Activated CD4-positive, alpha-beta T cell treated with anti-CD3 and anti-CD28 coated beads for 24 hours (primary cell): ENCODE measurements at places on chromosomes 11 and 22.

GRCh38 chr22:40450616-40451015, 80.2 kb downstream of the SGSM3 start:
- DNase-seq: no peak

GRCh38 chr11:108536783-108537182, 38.6 kb upstream of the POGLUT3 start:
- no peak for DNase-seq

DNA sequence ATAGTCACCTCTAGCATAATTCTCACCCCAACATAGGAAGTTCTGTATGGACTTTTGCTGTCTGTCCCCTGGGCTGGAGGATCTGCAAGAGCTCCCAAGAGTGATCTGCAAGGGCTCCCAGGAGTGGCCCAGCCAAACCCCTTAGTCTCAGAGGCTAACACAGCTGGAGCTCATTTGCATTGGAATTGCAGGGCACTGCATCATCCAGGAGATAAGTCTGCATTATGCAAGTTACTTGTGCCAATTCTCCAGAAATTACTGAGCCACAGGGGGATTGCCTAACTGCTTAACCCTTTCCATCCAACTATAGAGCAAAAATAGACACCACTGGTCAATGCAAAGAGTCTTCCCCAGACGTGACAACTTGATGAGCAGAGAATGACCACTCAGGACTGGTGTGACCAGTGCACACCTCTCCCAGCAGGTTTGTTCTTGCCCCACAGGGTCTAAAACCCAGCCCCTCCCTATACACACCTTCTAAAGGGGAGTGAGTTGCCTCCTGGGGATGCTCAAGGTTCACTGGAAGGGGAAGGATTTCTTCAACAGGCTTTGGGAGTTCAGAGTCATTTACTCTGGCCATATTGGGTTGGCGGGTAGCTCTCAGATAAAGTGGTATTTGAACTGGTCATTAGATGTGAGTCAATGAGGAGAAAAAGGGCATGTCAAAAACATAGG, 38.4 kb downstream of the POU2AF3 start:
- DNase-seq: no peak

DNA sequence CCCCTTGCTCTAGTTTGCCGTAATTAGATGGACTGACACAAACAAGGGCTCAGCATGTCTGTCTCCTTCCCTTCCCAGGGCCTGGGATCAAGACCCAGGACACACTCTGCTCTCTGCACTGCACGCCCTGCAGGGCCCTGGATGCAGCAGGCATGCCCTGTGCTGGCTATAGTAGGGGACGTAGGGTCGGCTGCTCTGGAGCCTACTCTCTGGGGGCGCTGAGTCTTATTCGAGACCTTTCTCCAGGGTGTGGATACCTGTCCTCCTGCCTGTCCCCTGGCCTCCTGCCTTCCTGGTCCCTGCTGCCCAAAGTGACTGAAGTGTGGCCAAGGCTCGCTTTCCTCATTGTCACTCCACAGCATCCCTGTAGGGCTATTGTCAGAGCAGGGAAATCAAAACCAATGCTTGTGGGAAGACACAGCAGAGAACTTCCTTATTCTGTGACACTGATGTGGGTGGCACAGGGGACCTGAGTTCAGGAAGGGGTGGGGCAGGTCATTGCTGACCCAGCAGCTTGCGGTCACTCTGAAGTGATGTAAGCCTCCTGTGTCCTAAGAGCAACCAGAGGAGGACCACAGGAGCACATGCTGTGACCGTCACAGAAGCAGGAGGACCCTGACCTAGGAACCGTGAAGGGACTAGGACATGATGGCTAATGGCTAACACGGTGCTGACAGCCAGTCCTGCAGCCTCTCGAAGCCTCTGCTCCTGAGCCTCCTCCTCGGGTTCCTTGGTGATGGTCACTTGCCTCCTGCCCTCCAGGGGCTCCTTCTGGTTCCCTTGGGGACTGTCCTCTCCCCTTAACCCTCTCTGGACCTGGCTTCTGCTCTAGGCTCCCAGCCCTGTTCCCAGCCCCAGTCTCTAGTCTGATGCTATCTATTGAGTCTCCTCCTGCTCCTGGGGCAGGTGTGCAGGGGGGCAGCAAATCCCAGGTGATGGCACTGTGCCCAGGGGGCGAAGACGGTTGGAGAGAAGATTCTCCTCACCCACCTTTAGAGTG, 10.3 kb downstream of the APOBEC3A start:
- DNase-seq: no peak

GRCh38 chr11:17547051-17547577, at the start of gene OTOG:
Gene OTOG, plus strand, starts transcription at chr11:17547259. Its CDS starts 114 bp downstream, at chr11:17547373.
- no peak for DNase-seq

- no peak for DNase-seq
Observed at GRCh38 chr11:104222464-104222863, 58.5 kb upstream of the PDGFD start.

DNA sequence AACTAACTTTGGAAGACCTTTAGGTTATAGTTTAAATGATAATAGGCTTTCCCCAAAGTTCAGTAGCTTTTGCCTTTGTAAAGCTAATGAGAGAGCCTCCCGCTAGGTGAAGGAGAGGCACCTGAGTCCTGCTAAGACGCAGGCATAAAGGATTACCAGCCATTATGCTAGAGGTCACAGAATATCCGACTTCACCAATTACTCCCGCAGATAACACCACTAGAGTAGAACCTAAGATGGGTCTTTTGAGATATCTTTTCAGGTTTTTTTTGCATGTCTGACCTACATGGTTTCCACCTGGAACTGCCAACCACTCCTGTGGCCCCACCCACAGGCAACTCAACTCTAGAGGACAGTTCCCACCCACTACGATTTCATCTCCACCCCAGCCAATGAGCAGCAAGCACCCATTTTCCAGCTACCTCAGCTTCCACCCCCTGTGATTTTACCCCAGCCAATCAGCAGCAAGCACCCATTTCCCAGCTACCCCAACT, 314.3 kb downstream of the BRD1 start:
- DNase-seq: no peak

DNA sequence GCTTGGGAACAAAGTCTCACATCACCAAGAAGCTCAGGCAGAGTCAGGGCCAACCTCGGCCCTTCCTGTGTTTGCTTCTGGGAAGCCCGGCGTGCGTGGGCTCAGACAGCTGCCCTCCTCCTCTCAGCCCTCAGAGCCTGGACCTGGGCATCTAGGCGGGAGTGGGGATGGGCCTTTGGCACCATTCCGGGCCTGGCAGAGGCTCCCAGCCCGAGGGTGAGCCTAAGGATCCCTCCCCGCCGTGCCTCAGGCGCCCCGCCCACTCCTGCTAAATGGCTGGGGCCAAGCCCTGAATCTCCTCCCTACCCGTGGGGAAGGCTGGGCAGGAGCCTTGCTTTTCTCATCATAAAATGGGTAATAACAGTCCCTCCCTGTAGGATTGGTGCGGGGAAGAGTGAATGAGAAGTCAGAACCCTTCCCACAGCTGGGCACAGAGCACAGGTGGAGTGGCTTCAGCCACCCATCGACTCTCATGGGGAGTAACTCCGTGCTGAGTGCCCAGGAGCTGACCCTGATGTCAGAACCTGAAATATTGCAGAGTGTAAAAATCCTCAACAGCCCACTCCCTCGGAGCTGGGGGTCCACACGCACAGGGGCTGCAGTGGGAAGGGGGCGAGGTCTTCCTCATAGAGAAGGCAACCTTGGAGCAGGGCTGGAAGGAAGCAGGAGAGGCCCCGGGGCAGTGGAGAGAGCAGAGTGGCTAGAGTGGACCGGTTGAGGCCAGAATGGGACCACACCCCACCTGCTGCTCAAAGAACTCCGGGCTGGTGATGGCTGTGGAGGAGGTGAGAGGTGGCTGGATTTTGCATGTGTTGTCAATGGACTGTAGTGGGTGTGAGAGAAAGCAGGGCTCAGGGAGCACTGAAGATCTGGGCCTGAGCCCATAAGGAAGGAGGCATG, 18.8 kb upstream of the CDKN1C start:
- no peak for DNase-seq

DNA sequence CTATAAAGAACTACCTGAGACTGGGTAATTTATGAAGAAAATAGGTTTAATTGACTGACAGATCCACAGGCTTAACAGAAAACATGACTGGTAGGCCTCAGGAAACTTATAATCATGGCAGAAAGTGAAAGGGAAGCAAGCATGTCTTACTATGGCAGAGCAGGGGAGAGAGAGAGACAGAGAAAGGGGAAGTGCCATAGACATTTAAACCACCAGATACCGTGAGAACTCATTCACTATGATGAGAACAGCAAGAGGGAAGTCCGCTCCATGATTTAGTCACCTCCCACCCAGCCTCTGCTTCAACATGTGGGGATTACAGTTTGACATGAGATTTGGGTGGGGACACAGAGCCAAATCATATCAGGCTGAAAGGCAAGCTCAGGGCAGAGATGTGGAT, 327.1 kb upstream of the DDI1 start:
- DNase-seq: no peak

- no peak for DNase-seq
Observed at GRCh38 chr11:30489511-30489910, 96.6 kb downstream of the MPPED2 start.

DNA sequence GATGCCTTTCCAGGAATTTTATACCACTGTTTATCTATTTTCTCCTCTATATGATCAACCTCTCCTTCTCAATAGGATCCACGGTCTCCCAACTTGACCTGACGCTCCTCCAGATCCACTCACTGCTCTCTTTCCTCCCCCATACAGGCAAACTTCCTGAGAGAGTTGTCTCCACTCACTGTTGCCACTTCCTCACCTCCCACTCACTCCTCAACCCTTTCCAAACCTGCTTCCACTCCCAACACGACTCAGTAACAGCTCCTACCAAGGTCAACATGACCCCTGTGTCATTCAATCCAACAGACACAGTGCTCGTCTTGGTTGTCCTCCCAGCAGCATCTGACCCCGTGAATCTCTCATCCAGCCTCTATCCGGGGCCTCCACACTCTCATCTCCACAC, 3.1 kb downstream of the APBB1 start:
- DNase-seq: no peak

DNA sequence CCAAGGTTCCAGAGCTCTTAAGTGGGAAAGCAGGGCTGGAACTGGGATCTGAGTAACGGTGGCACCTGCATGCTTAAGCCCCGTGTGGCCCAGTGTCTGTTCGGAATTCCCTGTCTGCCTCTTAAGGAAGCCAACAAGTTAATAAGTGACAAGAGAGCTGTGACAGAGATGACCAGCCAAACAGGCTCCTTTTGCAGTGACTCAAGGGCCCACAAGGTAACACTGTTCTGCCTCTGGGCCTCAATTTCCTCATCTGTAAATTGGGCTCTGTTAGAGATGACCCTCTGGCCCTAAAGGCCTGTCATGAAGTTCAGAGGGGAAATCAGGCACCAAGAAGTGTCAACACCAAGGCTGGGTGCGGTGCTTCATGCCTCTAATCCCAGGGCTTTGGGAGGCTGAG, 18.6 kb downstream of the USH1C start:
- DNase-seq: no peak

GRCh38 chr11:15119826-15120225, 5.1 kb downstream of the INSC start:
- DNase-seq: no peak

GRCh38 chr11:76186776-76187279, 19.5 kb downstream of the WNT11 start:
- DNase-seq: no peak

- no peak for DNase-seq
Observed at GRCh38 chr11:28763876-28764275, 655.7 kb downstream of the METTL15 start.

- DNase-seq: no peak
Observed at GRCh38 chr11:130449996-130450769, 1.7 kb downstream of the ADAMTS15 start.

GRCh38 chr22:20258584-20259326, 9.4 kb downstream of the RTN4R start:
- no peak for DNase-seq

DNA sequence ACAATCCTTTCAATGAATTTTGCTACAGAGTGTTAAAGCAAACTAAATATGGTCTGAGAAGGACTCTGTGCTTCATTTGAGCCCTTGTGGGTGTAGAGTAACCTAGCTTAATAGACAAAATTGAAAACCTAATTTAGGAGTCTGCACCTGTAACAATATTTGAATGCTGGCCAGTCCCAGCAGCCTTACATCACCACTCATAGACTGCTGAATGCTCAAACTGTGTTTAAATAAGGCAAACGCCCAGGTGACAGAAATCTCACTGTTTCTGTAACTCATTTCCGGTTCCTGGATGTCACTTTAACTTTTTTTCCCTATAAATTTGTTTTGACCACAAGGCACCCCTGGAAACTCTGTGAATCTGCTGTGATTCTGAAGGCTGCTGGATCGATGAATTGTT, 45.5 kb upstream of the GLYATL1B start:
- DNase-seq: no peak

DNA sequence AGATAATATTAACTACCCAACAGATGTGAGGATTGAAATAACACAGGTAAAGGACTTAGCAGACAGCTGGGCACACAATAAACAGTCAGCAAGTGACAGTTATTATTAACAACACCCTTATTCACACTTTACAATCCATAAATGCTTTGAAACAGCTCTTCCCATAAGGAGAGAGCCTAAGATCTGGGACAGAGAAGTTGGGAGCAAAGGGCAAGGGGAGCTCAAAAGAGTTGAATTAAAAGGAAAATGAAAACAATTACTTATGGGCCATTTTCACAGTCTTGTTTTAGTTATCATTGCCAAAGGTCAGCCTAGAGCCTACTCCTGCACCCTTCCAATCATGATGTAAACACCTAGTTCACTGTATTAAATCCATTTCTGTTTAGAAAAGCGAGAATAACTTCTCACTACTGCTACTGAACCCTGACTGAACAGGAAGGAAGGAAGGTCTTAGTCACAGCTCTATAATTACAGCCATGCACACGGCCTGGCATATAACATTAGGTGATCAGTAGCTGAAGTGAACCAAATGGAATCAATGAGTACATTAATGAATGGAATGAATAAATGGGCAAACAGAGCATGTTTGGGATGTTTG, 111.3 kb downstream of the PLEKHA7 start:
- DNase-seq: no peak

GRCh38 chr11:79067352-79067679, 373.5 kb downstream of the TENM4 start:
- no peak for DNase-seq

GRCh38 chr22:49368976-49369725, 458.5 kb downstream of the BRD1 start:
- no peak for DNase-seq

DNA sequence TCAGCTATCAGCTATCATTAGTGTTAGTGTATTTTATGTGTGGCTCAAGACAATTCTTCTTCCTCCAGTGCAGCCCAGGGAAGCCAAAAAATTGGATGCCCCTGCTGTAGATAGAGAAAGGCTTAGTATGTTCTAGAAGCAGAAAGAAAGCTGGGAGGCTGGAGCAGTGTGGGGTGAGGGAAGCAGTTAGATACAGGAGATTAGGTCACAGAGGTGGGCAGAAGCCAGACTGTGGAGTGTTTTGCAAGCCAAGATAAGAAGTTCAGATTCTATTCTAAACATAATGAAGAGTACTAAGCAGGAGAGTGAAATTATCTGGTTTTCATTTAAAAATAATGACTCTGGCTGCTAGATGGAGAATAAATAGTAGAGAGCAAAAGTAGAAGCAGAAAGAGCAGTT, 381.7 kb downstream of the DCDC1 start:
- DNase-seq: no peak

GRCh38 chr11:116177521-116178210, 595.1 kb downstream of the BUD13 start:
- no peak for DNase-seq

GRCh38 chr11:68584991-68585524, 99.3 kb upstream of the GAL start:
- no peak for DNase-seq
